Heart right ventricle (tissue), 16 donors: ENCODE measurements at places on chromosomes 13 and 19. TPM values are rescaled to one million over a fixed set of nuclear protein-coding genes. Genes with fewer than 3 reads are reported as not detected.
A peak's percentile ranks its signal among the peaks of the same experiment; 100 is the strongest.

DNA sequence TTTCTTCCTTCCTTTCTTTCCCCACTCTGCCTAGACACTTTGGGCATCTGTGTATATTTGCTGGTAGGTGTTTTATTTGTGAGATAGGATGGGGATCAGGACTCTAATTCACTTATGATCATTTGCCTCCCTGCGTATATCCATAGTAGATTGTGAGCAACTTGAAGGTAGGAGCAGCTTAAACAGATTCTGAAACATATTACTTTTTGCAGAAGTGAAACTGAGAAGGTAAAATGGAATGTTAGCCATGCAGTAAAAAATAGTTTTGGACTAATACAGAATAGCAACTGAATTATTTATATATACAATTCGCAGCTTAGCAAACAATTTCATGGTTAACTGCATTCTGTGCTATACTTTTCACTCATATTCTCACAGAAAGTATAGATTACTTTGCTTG lies 38.7 kb downstream of the RNF6 start:
- peaks cover 3% of the 10 kb centered on the region for H3K4me1 ChIP-seq
- no peak overlapping the region for H3K4me3 ChIP-seq
- H3K27ac ChIP-seq = no peak overlapping the region
- no peaks in the 10 kb centered on the region for H3K27me3 ChIP-seq
- no peak for DNase-seq
- no peaks in the 10 kb centered on the region for H3K36me3 ChIP-seq

- H3K36me3 ChIP-seq = peaks cover 46% of the 10 kb centered on the region
- no peaks in the 10 kb centered on the region for H3K4me1 ChIP-seq
- no peak for DNase-seq
- no peaks in the 10 kb centered on the region for H3K27me3 ChIP-seq
- no peak overlapping the region for H3K4me3 ChIP-seq
Observed at GRCh38 chr19:48842789-48843162, 6.5 kb upstream of the HSD17B14 start.

DNA sequence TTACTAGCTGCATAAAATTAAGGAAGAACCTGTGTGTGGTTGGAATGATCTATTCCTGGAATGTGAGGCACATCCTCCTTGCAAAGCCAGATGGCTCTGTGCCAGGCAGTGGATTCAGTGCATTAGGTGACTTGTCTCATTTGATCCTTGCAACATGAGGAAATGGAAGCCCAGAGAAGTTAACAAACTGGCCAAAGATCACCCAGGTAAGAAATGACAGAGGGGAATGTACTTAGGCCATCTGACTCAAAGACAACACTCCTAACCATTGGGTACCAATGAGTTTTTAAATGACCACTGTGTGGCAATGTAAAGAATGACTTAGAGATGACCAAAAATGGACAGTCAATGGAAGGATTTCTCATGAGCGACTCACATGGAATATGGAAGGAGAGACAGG lies 114.2 kb upstream of the RXFP2 start:
- H3K4me1 ChIP-seq = no peaks in the 10 kb centered on the region
- H3K36me3 ChIP-seq = no peaks in the 10 kb centered on the region
- no peak for DNase-seq
- H3K27me3 ChIP-seq = no peaks in the 10 kb centered on the region
- no peak overlapping the region for H3K4me3 ChIP-seq
- no peak overlapping the region for H3K27ac ChIP-seq

- H3K27ac ChIP-seq = no peak overlapping the region
- H3K36me3 ChIP-seq = no peaks in the 10 kb centered on the region
- H3K27me3 ChIP-seq = no peaks in the 10 kb centered on the region
- peak; percentile 18 for DNase-seq
Observed at GRCh38 chr13:106349080-106349931, 186.2 kb downstream of the EFNB2 start.

GRCh38 chr13:67632590-67632989 lies 402.5 kb upstream of the PCDH9 start:
- DNase-seq = no peak
- H3K36me3 ChIP-seq = no peaks in the 10 kb centered on the region
- H3K4me1 ChIP-seq = no peaks in the 10 kb centered on the region
- H3K27me3 ChIP-seq = no peaks in the 10 kb centered on the region
- H3K4me3 ChIP-seq = no peak overlapping the region

DNA sequence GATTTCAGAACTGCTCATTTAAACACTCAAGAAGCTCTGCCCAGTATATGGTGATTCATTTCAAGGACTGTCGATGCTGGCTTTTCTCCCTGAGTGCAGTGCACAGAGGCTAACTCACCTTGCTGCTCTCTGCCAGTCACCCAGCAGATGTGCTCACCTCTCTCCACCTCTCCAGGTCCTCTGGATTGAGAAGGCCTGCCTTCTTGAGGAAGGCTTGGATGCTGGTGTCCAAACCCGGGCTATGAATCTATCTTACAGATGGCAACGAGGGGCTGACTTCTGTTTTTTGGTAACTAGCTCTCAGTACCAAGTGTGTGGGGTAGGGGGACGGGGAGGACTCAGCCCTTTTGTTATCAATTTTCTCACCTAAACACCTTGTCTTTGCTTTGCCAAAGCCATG lies 47.6 kb downstream of the TEX29 start:
- no peak overlapping the region for H3K4me3 ChIP-seq
- no peak overlapping the region for H3K27ac ChIP-seq
- H3K36me3 ChIP-seq = no peaks in the 10 kb centered on the region
- DNase-seq = no peak
- H3K4me1 ChIP-seq = no peaks in the 10 kb centered on the region
- peaks cover 17% of the 10 kb centered on the region for H3K27me3 ChIP-seq

DNA sequence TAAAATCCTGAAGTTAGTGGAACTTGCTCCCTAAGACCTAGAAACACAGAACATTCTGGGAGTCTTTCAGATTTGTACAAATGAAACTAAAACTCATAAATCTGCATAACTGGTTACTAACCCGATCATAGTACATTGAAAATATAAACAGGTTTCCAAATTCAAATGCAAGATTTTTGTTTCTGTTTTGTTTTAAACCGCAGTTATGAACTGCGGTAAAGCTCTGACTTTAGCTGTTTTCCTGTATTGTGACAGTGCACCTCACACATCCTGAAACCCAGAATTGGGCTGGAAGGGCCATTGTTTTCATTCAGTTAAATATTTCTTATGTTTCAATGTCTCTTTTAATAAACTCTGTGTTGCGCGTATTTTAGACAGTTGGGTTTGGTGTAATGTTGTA lies 204.7 kb downstream of the SHISA2 start:
- no peak for DNase-seq
- no peak overlapping the region for H3K4me3 ChIP-seq
- H3K27ac ChIP-seq = no peak overlapping the region
- H3K36me3 ChIP-seq = no peaks in the 10 kb centered on the region
- H3K27me3 ChIP-seq = no peaks in the 10 kb centered on the region

DNA sequence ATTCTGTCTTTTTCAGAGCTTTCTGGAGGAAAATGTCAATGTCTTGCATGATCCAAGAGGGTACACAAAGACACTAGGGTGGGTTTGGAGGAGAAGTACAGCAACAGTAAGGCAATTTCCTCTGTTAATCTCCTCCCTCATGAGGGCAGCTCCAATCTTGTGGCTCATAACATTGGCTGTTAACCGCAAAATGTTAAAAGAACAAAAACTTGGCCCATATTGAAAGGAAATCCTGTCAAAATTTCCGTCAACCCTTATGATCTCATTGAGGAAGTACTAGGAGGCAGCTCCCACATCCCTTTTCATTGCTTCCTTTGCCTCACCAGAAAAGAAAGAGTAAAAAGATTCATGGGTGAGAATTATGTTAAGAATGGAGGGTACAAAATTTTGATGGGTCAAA lies 11.6 kb downstream of the OXGR1 start:
- H3K27me3 ChIP-seq = no peaks in the 10 kb centered on the region
- no peaks in the 10 kb centered on the region for H3K36me3 ChIP-seq
- peak overlapping the region; percentile 61 for H3K27ac ChIP-seq

- no peaks in the 10 kb centered on the region for H3K27me3 ChIP-seq
- no peaks in the 10 kb centered on the region for H3K4me1 ChIP-seq
- no peak overlapping the region for H3K4me3 ChIP-seq
- no peak for DNase-seq
Observed at GRCh38 chr13:58476206-58476918, 844.8 kb downstream of the PCDH17 start.

- peak overlapping the region; percentile 74 for H3K4me3 ChIP-seq
- DNase-seq = peak; percentile 96
- H3K27me3 ChIP-seq = no peaks in the 10 kb centered on the region
- no peaks in the 10 kb centered on the region for H3K36me3 ChIP-seq
- no peaks in the 10 kb centered on the region for H3K4me1 ChIP-seq
Observed at GRCh38 chr19:11987405-11988281, 22.8 kb downstream of the ZNF763 start.

DNA sequence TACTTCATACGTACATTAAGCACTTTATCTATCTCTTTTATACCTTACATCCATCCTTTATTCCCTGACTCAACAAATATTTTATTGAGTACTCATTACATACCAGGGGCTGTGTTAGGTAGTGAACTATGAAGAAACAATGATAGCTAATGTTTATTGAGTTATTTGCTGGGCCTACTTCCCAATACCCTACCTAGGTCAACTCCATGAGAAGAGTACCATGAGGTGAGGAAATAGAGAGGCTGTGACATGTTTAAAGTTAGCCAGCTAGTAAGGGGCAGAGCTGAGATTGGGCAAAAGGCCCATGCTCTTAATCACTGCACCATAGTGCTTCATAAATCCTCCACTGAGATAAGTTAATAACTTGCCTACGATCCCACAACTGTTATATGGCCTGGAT lies 79.9 kb downstream of the FREM2 start:
- DNase-seq = no peak
- no peaks in the 10 kb centered on the region for H3K4me1 ChIP-seq
- no peak overlapping the region for H3K4me3 ChIP-seq
- no peaks in the 10 kb centered on the region for H3K27me3 ChIP-seq
- no peak overlapping the region for H3K27ac ChIP-seq

DNA sequence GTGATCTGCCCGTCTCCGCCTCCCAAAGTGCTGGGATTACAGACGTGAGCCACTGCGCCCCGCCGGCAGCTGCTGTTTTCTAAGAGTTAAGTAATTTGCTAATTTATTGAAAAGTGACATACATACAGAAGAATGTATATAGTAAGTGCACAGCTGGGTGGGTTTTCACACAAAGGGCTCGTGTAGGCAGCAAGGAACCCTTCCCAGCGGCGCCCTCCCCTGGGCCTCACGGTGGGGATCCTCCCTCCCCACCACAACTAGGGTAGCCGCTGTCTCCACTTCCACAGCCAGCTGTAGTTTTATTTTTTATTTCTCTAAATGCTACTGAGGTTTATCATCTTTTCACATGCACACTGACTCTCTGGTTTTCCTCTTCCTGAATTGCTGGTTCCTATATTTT lies 64.9 kb downstream of the CRYL1 start:
- H3K27me3 ChIP-seq = no peaks in the 10 kb centered on the region
- peaks cover 2% of the 10 kb centered on the region for H3K4me1 ChIP-seq
- H3K36me3 ChIP-seq = no peaks in the 10 kb centered on the region
- H3K4me3 ChIP-seq = no peak overlapping the region
- H3K27ac ChIP-seq = no peak overlapping the region

DNA sequence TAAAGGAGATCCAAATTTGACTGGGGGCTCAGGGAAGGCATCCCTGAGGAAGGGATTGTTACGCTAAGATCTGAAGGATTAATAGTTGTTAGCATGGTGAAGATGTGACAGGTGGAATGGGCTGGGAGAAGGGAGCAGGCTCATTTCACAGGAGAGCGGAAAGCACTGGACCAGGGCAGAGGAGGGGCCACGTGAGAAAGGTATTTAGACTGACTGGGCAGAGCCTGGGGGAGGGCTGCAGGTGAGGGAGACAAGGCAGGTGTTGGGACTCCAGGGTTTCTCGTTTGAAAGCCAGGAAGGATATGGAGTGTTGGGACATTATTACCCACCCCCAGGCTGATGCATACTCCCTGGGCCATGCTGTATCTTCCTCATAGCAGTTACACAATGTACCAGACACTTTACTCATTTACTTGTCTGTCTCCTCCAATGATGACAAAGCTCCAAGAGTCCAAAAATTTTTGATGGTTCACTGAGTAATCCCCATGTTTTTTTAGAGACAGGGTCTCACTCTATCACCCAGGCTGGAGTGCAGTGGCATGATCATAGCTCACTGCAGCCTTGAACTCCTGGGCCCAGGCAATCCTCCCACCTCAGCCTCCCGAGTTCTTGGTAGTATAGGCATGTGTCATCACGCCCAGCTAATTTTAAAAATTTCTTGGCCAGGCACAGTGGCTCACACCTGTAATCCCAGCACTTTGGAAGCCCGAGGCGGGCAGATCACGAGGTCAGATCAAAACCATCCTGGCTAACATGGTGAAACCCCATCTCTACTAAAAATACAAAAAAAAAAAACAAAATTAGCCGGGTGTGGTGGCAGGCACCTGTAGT lies 2.3 kb downstream of the TRAPPC6A start:
- no peaks in the 10 kb centered on the region for H3K27me3 ChIP-seq
- H3K4me3 ChIP-seq = no peak overlapping the region
- DNase-seq = no peak
- H3K4me1 ChIP-seq = peaks cover 48% of the 10 kb centered on the region

GRCh38 chr13:46682707-46683106 lies 114.3 kb downstream of the ESD start:
- DNase-seq = no peak
- no peak overlapping the region for H3K4me3 ChIP-seq

- H3K36me3 ChIP-seq = no peaks in the 10 kb centered on the region
- H3K27ac ChIP-seq = no peak overlapping the region
- H3K4me1 ChIP-seq = peaks cover 6% of the 10 kb centered on the region
- no peak overlapping the region for H3K4me3 ChIP-seq
- DNase-seq = peak; percentile 42
Observed at GRCh38 chr13:30576528-30576927, 41.2 kb upstream of the USPL1 start.

- no peaks in the 10 kb centered on the region for H3K36me3 ChIP-seq
- no peaks in the 10 kb centered on the region for H3K4me1 ChIP-seq
- no peak for DNase-seq
- H3K27me3 ChIP-seq = no peaks in the 10 kb centered on the region
Observed at GRCh38 chr13:77715233-77715891, 17.9 kb downstream of the SLAIN1 start.

DNA sequence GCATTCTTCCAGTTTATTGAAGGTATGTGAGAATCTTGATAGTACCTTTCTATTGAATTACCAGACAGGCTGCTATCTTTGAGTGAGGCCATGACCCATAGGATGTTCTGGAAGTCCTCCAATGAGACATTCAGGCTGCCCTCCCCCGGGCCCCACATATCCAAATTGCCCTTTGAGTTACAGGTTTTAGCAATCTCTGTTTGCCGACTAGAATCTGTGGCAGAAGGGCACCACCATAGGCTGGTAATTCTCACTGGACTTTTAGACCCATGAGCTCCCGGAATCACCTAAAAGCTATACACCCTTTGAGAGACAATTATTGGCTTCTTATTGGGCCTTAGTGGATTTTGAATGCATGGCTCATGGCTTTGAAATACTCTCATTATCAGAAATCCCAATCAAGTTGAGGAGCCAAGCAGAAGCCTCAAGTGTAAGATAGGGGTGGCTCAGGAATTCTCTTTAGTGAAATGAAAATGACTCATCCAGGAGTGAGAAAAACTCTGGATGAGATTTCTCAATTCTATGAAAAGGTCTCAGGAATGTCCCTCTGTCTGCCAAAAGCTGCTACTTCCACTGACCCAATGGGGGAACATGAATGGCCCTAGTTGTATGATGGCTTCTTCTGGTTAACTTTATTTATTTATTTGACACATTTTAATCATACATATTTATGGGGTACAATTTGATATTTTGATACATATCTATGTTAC lies 172.1 kb upstream of the CSNK1A1L start:
- DNase-seq = no peak
- no peaks in the 10 kb centered on the region for H3K36me3 ChIP-seq
- H3K27me3 ChIP-seq = no peaks in the 10 kb centered on the region
- no peaks in the 10 kb centered on the region for H3K4me1 ChIP-seq
- H3K27ac ChIP-seq = no peak overlapping the region

The LILRB4 gene
- total RNA-seq = 1.4 TPM

The FCHO1 gene
- 1.8 TPM for total RNA-seq

The CFAP97D2 gene
- not detected for total RNA-seq

The PDS5B gene
- total RNA-seq = 19.6 TPM

The GNA15 gene
- 0.72 TPM for total RNA-seq
